ENCODE measurements at places on chromosomes 16 and 17. TPM values are rescaled to one million over a fixed set of nuclear protein-coding genes. Genes with fewer than 3 reads are reported as not detected.

Gene ITGAD
- not detected for total RNA-seq

Gene NPIPB2
- total RNA-seq = 2.0 TPM

Gene ZFP3
- total RNA-seq = 1.7 TPM

Gene KRT33A
- not detected for total RNA-seq

Gene MMP28
- 0.38 TPM for total RNA-seq

Gene CCL22
- total RNA-seq = not detected

Gene MBTPS1
- total RNA-seq = 134 TPM

Gene BICDL2
- 0.56 TPM for total RNA-seq

Gene GRB7
- total RNA-seq = under 0.01 TPM

Gene VASN
- 77.5 TPM for total RNA-seq

Gene CBLN1
- not detected for total RNA-seq

Gene C17orf67
- total RNA-seq = 1.4 TPM

Gene CRHR1
- total RNA-seq = not detected

Gene SAP30BP
- total RNA-seq = 52.9 TPM

Gene SEPTIN12
- not detected for total RNA-seq

Gene FAM20A
- total RNA-seq = 1.7 TPM

Gene PRSS27
- total RNA-seq = 0.56 TPM

Gene ADAD2
- total RNA-seq = not detected

All from regular cardiac myocyte (primary cell).